ENCODE measurements at places on chromosomes 3 and 15. TPM values are rescaled to one million over a fixed set of nuclear protein-coding genes. Genes with fewer than 3 reads are reported as not detected.

UROC1 gene
- polyA plus RNA-seq: not detected

COL8A1 gene
- 151 TPM for polyA plus RNA-seq

VEPH1 gene
- 30.5 TPM for polyA plus RNA-seq

ADAMTS7 gene
- polyA plus RNA-seq: 12.6 TPM

PRR20G gene
- not detected for polyA plus RNA-seq

ISLR2 gene
- not detected for polyA plus RNA-seq

GRCh38 chr3:22113453-22113852, 362.4 kb upstream of the ZNF385D start:
- no peaks in the 10 kb centered on the region for H3K36me3 ChIP-seq
- H3K4me3 ChIP-seq: no peak overlapping the region
- no peaks in the 10 kb centered on the region for H3K27me3 ChIP-seq
- no peaks in the 10 kb centered on the region for H3K4me1 ChIP-seq
- H3K27ac ChIP-seq: no peak overlapping the region

GRCh38 chr15:67199881-67200763, 54.3 kb downstream of the AAGAB start:
- H3K27ac ChIP-seq: peak overlapping the region; percentile 42
- peaks cover 23% of the 10 kb centered on the region for H3K4me1 ChIP-seq
- no peak overlapping the region for H3K4me3 ChIP-seq
- DNase-seq: peak; percentile 76
- H3K36me3 ChIP-seq: peaks cover 5% of the 10 kb centered on the region

GRCh38 chr15:23773093-23773492, 86.0 kb upstream of the NDN start:
- H3K27me3 ChIP-seq: no peaks in the 10 kb centered on the region
- H3K4me3 ChIP-seq: no peak overlapping the region
- no peak for DNase-seq
- no peak overlapping the region for H3K27ac ChIP-seq

DNA sequence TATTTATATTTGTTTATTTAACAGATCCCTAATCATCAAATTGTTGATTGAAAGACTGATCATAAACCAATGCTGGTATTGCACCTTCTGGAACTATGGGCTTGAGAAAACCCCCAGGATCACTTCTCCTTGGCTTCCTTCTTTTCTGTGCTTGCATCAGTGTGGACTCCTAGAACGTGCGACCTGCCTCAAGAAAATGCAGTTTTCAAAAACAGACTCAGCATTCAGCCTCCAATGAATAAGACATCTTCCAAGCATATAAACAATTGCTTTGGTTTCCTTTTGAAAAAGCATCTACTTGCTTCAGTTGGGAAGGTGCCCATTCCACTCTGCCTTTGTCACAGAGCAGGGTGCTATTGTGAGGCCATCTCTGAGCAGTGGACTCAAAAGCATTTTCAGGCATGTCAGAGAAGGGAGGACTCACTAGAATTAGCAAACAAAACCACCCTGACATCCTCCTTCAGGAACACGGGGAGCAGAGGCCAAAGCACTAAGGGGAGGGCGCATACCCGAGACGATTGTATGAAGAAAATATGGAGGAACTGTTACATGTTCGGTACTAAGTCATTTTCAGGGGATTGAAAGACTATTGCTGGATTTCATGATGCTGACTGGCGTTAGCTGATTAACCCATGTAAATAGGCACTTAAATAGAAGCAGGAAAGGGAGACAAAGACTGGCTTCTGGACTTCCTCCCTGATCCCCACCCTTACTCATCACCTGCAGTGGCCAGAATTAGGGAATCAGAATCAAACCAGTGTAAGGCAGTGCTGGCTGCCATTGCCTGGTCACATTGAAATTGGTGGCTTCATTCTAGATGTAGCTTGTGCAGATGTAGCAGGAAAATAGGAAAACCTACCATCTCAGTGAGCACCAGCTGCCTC, 14.7 kb downstream of the THBS1 start:
- no peak overlapping the region for H3K4me3 ChIP-seq
- H3K27me3 ChIP-seq: no peaks in the 10 kb centered on the region
- no peak overlapping the region for H3K27ac ChIP-seq
- peak; percentile 43 for DNase-seq
- peaks cover 44% of the 10 kb centered on the region for H3K36me3 ChIP-seq

DNA sequence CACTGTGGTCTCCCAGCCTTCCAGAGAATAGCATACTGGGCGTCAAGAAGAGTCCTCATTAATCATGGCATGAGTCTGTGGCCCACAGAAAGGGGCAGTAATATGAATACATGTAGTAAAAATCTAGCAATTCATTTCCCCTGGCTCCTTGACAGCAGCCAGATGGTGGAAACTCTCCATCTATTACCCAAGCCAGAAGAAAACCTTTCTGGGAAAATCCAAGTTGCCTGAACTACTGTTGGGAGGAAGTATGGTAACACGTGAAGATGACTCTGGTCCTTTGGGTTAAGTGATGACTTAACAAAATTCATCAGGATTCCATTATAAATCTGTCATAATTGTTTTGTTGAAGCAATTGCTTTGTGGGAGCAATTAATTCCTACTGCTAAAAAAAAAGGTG, 530.5 kb downstream of the FHIT start:
- H3K27ac ChIP-seq: no peak overlapping the region
- no peaks in the 10 kb centered on the region for H3K36me3 ChIP-seq
- no peaks in the 10 kb centered on the region for H3K27me3 ChIP-seq
- no peak overlapping the region for H3K4me3 ChIP-seq

GRCh38 chr3:195550723-195551122, 7.6 kb upstream of the PPP1R2 start:
- H3K27me3 ChIP-seq: peaks cover 23% of the 10 kb centered on the region
- H3K4me1 ChIP-seq: peaks cover 2% of the 10 kb centered on the region
- no peaks in the 10 kb centered on the region for H3K36me3 ChIP-seq
- H3K27ac ChIP-seq: no peak overlapping the region
- no peak overlapping the region for H3K4me3 ChIP-seq
- DNase-seq: no peak

GRCh38 chr3:134699721-134700120, 48.9 kb upstream of the KY start:
- no peaks in the 10 kb centered on the region for H3K36me3 ChIP-seq
- H3K4me3 ChIP-seq: no peak overlapping the region
- no peaks in the 10 kb centered on the region for H3K4me1 ChIP-seq

DNA sequence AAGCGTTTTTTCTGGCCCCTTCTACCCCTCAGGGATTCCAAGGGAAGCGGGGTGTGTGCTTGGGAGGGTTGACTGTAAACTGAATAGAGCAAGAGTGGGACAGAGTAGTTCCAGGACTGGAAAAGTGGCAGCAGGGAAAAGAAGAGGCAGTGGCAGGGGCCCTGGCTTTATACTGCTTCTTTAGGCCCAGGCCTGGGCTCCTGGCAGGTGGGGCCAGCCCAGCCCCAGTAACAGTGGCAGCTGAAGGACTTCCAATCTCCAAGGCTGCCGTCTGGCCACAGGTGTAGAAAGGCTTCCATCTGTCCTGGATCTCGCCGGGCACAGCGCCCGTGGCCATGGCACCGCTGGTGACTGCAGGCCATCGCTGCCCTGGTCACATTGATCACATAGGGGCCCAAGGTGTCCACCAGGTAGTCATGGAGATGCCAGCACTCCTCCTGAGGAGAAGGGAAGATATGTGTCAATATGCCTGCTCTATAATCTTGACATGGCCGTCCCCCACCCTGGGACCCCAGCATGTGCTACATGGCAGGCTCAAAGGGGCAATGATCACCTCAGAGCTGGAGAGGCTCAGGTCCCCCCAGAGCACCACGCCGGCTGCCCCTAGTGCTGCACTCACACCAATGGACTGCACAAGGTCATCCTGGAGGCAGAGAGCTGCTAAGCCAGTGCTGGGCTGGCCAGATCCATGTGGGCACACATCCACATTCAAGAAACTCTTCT, 1.0 kb upstream of the IFRD2 start:
- no peaks in the 10 kb centered on the region for H3K27me3 ChIP-seq
- no peak overlapping the region for H3K27ac ChIP-seq
- peaks cover 9% of the 10 kb centered on the region for H3K4me1 ChIP-seq
- no peak overlapping the region for H3K4me3 ChIP-seq

DNA sequence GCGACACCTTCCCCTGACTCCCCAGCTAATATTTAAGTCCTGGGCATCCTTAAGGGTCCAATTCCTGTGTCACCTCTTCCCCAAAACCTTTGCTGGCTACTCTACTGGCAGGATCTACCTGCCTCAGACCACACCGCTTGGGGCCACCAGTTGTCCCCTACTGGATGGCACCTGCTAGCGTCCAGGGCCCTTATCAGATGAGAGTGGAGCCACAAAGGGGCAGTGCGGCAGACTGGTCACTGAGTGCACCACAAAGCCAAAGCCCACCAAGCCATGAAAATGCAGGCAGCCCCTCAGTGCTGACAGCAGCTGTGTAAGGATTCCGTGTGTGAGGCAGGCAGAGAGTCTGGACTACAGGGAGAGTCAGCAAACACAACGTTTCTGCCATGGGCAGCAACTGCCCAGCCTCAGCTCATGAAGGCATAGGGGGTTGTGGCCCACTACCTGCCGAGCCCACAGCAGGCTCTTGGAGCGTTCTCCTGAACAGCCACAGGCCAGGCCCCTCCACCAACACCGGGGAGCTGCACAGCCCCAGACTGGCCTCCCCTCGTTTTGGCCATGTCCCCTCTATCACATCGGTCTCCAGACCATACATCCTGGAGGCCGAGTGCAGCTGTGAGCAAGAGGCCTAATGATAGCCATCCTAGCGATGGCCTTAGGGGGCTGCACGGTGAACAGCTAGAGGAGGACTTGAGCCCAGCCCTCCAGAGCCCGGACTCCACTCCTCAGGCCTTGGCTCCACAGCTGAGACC, 32.3 kb downstream of the ALDH1L1 start:
- no peak overlapping the region for H3K4me3 ChIP-seq
- peaks cover 22% of the 10 kb centered on the region for H3K27me3 ChIP-seq
- H3K4me1 ChIP-seq: no peaks in the 10 kb centered on the region
- no peak for DNase-seq

DNA sequence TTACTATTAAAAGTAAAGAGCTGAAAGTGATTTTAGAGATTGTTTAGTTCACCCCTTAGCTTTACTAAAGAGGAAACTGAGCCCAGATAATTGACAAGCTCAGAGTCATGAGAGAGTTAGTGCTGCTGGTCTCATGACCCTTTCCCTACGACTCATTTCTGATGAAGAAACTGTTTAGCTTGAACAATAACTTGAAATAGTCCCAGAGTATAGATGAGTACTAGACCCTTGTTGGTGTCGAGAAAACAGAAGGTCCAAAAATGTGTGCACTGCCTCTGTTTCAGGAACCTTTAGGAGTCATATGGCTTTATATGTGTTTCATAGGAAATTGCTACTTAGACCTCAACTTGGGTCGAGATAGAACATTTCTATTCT, 58.2 kb downstream of the IL16 start:
- peaks cover 13% of the 10 kb centered on the region for H3K4me1 ChIP-seq
- H3K4me3 ChIP-seq: no peak overlapping the region
- DNase-seq: peak; percentile 59
- no peaks in the 10 kb centered on the region for H3K27me3 ChIP-seq
- no peak overlapping the region for H3K27ac ChIP-seq

GRCh38 chr3:154642145-154642544, 212.2 kb upstream of the GPR149 start:
- H3K36me3 ChIP-seq: no peaks in the 10 kb centered on the region
- H3K4me3 ChIP-seq: no peak overlapping the region
- no peaks in the 10 kb centered on the region for H3K27me3 ChIP-seq
- no peaks in the 10 kb centered on the region for H3K4me1 ChIP-seq
- no peak for DNase-seq

DNA sequence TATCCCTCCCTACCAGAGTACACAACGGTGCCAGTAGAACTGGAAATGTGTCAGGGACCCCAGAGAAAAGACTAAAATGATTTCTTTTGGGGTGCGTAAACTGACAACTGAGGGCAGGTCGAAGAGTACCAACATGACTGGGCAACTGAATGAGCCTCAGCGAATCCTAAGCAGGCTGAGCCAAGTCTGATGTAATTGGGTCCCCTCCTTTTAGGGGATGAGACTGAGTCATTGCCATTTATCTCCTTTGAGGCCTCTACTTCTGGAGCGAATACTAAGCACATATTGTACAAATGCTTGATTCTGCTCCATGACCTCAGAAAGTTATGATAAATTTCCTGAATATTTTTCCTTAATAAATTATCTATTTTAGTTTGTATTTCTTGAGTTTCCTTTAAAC, 17.3 kb upstream of the GPR156 start:
- H3K4me3 ChIP-seq: no peak overlapping the region
- peak; percentile 5 for DNase-seq
- H3K4me1 ChIP-seq: no peaks in the 10 kb centered on the region
- no peak overlapping the region for H3K27ac ChIP-seq

DNA sequence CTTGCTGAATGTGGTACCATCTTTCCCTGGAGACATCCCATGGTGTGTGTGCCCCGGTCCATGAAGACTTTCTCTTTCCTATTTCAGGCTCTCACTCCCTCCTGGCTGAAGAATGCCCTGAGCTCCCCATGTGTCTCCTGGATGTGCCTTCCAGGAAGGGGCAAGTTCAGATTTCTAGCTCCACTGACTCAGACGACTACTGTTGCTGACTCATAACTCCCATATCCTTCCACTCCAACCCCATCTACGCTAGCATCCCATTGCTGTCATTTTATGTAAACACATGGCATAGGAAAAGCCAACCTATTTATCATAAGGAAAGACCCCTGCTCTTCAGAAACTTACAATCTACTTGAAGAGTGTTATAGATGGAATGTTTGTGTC, 95.0 kb downstream of the ADCY5 start:
- H3K4me3 ChIP-seq: no peak overlapping the region
- H3K27me3 ChIP-seq: peaks cover 53% of the 10 kb centered on the region
- H3K4me1 ChIP-seq: no peaks in the 10 kb centered on the region
- H3K36me3 ChIP-seq: no peaks in the 10 kb centered on the region
- peak; percentile 66 for DNase-seq
- no peak overlapping the region for H3K27ac ChIP-seq

GRCh38 chr3:176974279-176974678, 223.0 kb downstream of the TBL1XR1 start:
- H3K4me1 ChIP-seq: no peaks in the 10 kb centered on the region
- no peak overlapping the region for H3K27ac ChIP-seq
- H3K4me3 ChIP-seq: no peak overlapping the region
- H3K36me3 ChIP-seq: no peaks in the 10 kb centered on the region
- DNase-seq: no peak
- no peaks in the 10 kb centered on the region for H3K27me3 ChIP-seq

DNA sequence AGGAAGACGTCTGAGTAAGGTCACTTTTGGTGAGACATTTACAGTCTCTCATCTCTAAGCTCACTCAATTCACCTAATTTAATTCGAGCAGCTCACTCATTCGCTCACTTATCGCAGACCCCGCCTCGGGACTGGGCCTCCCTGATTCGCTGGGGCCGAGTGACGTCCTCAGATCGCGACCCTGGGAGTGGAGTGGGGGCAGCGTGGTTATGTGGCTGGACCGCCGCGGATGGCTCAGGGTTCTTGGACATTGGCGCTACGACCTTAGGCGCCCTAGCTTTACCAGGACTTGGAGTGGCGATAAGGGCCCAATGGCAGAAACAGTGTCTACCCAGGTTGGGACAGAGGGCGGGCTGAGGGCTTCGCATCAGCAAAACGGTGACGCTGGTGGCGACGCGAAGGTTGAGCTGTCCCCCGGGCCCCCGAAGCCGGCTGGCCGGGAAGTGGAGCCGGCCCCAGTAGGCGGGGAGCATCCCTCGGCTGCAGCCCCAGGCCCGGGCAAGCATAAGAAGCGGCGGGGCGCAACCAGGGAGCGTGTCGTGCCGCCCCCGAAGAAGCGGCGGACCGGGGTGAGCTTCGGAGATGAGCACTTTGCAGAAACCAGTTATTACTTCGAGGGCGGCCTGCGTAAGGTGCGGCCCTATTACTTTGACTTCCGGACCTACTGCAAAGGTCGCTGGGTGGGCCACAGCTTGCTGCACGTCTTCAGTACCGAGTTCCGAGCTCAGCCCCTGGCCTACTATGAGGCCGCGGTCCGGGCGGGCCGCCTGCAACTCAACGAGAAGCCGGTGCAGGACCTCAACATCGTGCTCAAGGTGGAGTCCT, at the start of gene RPUSD2:
TSS of gene RPUSD2 (plus strand) at position 171 of the 825 bp plus-strand sequence. CDS start at position 210, 39 bp downstream.
- DNase-seq: peak; percentile 89
- H3K4me3 ChIP-seq: peak within 1 kb of the TSS; percentile 83
